AG10803 (cell line): ENCODE measurements at places on chromosomes 7 and 10.

DNA sequence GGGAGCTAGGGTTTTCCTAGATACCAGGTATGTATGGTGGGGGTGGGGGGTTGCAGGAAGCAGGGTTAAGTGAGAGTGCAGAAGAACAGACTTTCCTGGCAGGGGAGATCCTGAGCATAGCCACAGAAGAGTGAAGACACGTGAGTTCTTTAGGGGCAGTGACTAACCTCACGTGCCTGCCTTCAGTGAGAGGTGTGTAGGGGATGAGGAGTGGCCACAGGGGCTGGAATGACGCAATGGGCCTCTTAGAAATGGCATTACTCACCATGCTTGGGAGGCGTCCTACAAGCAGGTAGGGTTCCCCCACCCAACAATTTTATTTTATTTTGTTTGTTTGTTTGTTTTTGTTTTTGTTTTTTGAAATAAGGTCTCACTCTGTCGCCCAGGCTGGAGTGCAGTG is 698.6 kb upstream of the NRP1 start:
- no peak for DNase-seq

DNA sequence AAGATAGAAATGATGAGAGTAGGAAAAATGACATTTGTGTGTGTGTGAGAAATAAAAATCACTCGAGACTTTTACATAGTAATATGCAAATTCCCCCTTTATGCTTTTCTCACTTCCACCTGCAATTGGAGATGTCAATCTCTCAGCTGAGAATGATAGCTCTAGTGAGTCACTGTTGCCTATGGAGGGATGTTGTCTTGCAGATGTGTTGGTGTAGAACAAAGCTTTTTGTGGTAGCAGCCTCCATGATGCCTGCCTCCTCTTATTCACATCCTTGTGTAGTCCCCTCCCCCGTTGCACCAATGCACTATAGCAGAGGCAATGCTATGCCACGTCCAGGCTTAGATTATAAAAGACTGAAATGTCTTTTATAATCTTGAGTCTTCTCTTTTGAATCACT is 33.8 kb downstream of the SPAG6 start:
- no peak for DNase-seq

DNA sequence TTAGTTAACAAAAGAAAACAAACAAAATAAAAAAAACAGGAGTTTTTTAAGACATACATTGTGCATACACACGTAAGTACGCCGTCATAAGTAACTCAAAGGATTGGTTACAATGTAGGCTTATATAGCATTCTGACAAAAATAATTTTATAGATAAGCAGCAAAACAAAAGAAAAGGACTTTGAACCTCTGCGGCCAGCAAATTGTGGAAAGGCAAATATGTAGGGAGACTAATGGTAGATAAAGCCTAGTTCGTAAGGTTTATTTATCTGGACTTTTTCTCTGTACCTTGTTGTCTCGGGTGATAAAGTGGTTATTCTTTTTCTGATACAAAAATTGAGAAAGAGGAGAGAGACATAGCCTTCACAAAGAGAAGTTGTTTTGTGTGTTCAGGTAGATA is 891.9 kb downstream of the CNTNAP2 start:
- DNase-seq, result no peak

- DNase-seq, result peak; percentile 48
Measured at GRCh38 chr10:11793762-11794479, 29.2 kb upstream of the PROSER2 start.

DNA sequence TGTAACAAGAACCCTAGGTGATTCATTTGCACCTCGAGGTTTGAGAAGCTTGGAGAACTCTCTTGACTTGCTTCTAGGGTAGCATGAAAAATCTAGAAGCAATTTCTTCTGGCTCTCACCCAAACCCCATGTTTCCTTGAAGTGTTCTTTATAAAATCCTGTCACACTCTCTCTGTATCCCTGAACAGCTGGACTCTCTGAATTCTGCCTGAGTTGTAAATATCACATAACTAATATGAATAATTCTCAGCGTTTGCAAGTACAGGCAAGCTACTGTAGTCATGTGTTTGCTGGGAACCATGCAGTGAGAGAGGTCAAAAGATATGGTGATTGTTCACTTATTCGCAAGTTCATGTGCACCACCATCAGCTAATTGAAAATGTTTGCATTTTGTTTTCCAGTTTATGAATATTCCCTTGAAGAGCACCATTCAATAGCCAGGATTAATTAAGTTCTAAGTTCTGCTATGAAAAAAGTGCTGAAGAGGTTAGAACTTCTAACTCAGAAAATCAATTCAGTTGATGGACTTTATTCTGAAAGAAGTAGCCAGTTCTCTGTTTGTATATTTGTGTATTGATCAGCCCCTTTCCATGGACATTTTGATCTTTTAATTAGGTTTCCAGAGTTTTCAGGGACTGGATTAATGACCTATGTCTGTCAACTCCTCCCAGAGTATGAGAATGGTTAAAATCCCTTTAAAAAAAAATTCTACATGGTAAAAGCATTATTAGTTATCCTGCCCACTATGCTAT is 243.0 kb downstream of the PLXDC2 start:
- no peak for DNase-seq

GRCh38 chr10:91597197-91597881 is 35.5 kb downstream of the PPP1R3C start:
- no peak for DNase-seq

- no peak for DNase-seq
Measured at GRCh38 chr10:128864554-128865295, 602.3 kb upstream of the MGMT start.

DNA sequence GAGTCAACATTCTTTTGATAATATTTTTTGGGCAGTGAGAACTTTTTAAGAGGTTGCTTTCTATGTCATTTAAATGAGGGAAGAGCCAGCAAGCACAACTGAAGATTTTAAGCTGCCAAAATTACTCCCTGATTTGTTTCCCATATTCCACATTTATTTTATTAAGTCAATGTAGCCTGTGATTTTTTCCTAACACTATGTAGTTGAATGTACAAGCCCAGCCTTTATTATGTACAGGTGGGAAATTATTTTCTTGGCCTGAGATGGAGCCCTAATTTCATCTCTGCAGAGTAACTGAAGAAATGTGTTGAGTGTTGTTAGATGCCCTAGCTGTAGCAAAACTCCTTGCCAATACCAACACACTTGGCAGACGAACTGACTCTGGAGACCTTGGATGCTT is 83.1 kb upstream of the MINDY3 start:
- no peak for DNase-seq

DNA sequence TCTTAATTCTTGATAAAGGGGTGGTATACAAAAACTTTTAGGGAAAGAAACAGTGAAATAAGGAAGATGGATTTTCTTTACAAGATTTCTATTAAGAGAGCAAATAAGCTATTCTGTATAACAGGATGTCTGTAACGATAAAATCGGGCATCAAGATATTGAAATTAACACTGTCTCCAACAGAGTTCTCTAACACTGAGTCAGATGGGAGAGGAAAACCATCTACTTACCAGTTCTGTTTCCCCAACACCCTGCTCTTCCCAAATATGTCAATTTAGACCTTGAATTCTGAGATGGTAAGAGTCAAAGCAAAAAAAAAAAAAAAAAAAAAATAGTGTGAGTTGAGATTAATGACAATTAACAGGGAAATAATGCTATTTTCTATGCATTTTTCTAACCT is 23.0 kb downstream of the SMURF1 start:
- no peak for DNase-seq

DNA sequence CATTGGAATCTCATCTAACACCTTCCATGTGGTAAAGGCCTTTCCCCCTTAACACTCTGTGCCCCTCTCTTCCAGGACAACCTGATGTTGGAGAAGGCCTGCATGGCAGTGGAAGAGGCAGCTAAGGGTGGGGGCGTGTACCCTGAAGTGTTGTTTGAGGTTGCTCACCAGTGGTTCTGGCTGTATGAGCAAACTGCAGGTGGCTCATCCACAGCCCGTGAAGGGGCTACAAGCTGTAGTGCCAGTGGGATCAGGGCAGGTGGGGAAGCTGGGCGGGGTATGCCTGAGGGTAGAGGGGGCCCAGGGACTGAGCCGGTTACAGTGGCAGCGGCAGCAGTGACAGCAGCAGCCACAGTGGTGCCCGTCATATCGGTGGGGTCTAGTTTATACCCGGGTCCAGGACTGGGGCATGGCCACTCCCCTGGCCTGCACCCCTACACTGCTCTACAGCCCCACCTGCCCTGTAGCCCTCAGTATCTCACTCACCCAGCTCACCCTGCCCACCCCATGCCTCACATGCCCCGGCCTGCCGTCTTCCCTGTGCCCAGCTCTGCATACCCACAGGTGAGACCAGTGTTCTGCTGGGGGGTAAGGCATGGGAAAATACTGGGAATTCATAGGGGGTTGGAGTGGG is 12.4 kb downstream of the NDST2 start:
- no peak for DNase-seq

DNA sequence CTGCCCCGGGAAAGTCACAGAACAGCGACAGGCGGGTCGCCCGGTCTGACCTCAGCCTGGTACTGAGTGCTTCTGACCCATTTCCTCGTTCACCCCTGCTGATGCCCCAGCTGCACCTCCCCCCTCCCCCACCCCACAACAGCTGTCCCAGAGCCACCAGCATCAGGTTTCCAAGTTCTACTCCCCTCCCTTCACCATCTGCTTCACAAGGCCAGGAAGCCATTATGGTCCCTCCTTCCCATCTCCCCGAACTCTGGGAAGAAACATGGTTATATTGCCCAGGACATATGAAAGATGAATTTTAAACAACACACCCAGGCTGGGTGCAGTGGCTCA is 301.9 kb upstream of the GALNT17 start:
- no peak for DNase-seq

DNA sequence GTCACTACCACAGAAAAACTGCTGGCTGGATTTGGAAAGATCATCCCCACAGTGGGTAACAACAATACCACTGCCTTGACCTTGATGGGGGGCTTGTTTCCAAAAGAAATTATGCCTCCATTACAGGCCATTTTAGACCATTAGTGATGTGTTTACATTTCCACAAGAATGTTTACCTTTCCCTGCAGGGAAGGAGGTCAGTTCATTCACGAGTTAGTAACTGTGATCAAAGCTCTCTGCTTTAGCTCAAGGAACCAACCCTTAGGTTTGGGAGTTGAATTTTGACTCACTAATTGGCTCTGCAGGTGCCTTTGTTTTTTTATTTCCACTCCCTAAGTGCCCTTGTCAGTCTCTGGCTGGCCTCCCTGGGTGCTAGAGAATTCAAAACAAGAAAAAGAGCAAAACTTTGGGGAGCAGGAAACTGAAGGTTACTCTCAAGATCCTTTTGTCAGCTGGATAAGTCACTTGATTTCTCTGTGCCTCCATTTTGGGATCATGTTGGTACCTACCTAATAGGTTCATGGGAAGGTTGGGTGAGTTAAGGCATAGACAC is 41.1 kb upstream of the NUPR2 start:
- no peak for DNase-seq

GRCh38 chr7:142248166-142249160 is 9.4 kb downstream of the PRSS58 start:
- no peak for DNase-seq

GRCh38 chr7:108335269-108335918 is 120.8 kb downstream of the NRCAM start:
- no peak for DNase-seq

DNA sequence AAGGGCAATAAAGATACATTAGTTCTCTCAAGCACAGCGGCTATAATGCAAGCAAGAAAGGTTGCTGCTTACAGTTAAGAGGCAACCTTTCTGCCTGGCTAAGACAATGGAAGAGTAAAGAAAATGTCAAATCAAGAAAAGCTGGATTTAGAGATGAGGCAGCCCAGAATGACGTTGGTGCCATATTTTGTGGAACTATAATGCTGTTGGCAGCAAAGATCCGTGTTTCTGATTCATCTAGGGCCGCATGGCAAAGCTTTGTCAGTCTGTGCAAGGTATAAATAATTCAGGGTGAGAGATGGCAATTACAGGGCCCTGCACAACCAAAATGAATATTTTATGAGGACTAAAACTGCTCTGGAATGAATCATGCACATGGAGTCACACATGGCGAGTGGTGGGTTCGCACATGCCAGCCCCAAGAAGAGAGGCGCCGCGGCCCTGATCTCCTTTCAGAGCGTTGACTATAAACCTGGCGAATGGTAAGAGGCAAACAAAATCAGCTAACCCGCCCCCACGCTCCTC is 76.6 kb downstream of the EBF3 start:
- no peak for DNase-seq

- DNase-seq, result no peak
Measured at GRCh38 chr10:34647875-34648865, 166.9 kb downstream of the PARD3 start.

GRCh38 chr10:13347500-13348156 is 465 bp downstream of the SEPHS1 start:
- DNase-seq, result peak; percentile 77

DNA sequence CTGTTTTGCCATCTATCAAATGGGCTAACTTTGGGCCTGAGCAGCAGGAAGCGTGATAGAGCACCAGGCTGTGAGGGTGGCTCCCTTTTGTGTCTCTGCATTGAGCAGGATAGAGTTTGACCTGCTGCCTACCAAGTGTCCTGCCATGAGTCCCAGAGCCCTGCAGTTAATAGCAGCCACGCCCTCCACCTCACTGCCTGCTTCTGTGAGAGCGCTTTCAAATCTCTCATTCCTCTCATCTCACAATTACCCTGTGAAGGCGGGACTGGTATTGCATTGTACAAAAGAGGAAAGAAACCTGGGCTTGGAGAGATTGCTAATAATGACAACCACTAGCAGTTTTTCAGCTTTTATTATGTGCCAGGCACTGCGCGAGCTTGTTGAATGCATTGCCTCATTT is 39.9 kb downstream of the UNC5B start:
- no peak for DNase-seq

DNA sequence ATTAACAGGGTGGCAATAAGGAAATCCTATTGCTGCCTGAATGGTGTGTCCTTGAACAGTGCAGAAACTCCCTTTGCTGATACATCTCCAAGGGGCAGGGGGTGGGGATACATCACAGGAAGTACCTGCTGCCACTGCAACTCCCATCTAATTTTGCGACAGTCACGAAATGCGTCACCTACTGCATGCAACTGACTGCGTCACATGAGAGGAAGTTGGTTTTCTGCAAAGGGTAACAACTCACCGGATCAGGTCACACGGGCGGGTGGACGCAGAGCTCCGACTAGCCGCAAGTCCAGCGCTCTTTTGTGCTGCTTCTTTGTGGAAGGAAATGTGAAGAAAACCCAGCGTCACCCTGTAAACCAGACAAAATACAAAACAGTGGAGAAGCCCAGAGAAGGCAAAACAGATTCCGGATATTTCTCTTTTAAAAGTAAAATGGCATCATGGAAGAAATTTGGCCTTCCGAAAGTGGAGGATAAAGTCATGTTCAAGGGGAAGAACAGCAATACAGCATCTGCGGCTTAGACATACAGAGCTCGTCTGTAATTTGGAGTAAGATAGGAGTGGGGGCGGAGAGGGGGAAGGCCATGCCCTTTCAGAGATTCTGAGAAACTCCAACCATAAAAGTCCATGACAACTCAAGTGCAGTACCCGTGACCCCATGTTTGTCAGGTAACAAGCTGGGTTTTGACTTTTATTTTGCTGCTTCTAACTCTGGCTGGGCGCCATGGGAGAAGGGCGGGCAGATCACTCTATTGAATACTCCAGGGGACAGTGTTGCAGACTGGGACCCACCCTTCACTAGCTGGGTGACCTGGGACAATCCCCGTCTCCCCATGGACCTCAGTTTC is 32.3 kb upstream of the PLEKHS1 start:
- no peak for DNase-seq
